ENCODE measurements at places on chromosomes 13 and 19.
A peak's percentile ranks its signal among the peaks of the same experiment; 100 is the strongest.

DNA sequence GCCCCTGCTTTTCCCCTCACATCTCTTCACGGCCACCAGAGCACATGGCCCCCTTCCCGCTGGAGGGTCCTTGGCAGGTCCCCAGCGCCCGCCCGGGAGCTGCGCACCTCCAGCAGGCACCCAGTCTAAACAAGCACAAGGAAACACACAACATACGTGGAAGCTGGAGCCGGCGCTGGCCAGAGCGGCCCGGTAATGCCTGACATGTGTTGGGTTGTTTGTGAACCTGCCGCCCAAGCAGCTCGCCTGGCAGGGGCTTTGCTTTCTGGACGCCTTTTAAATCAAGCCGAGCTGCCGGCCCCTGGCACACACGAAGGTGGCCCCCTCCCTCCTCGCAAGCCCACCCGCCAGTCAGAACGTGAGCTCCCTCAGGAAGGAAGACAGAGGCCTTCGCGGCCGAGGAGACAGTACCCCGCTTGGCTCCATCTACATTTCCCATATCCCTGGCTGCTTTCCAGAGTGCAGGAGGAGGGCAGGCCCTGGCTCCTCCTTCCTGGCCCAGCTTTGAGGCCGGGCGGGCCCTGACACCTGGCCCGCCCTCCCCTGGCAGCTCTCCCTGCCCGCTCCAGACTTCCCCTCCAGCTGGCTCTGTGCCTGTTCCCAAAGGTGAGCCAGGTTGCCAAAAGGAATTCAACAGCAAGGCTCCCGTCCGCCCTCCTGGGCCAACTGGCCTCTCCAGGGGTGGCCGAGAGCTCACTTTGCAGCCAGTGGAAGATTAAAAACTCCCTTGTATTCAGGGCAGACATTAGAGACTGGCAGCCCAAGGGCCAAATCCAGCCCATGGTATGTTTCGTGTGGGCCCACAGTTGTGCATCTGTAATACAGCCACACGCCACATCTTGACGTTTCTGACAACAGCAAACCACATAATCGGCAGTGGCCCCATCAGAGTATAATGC lies 28.7 kb downstream of the COMP start:
- DNase-seq, result peak; percentile 50

- peak; percentile 37 for DNase-seq
Measured at GRCh38 chr19:19078801-19079200, 15.0 kb downstream of the SLC25A42 start.

GRCh38 chr13:89695343-89696257 lies 1651.9 kb upstream of the MIR17HG start:
- peak; percentile 37 for DNase-seq

GRCh38 chr13:21691928-21692327 lies 21.1 kb downstream of the FGF9 start:
- no peak for DNase-seq

DNA sequence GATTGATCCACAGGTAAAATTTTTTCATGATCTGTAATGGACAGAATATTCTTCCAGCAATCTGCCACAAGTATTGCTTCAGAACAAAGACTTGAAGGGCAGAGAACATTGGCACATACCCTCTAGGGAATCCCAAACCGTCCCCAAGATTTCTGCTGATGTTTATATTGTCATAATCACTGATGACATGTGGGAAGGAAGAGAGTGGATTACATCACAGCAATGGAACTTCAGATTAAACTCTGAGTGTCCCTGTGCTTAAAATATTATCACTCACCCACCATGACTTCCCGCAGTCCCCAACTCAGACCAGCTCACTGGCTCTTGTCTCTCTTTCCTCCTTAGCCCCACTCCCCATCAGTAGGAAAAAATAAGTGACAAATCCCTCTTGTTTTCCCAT lies 8.5 kb upstream of the TPT1 start:
- peak; percentile 50 for DNase-seq

All from iris pigment epithelial cell (primary cell).